ENCODE measurements at places on chromosomes 16 and 17.

GRCh38 chr17:13598353-13599167, 3.2 kb downstream of the HS3ST3A1 start:
- no peak for DNase-seq

DNA sequence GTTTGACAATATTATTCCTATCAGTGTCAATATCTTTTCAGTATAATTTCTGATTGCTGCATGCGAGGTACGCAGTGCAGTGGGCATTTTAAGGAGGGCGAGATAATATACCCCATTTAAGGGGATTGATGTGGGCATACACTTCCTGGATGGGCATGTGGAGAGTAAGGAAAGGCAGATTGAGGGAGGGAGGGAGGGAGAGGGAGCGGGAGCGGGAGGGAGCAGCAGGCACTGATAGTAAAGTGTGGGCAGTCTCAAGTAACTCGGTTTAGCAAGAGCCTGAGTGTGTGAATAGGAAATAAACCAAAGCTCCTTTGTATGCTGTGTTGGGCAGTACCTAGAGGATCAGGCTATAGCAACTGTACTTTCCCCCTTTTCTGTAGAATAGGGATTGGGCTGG, 5.1 kb downstream of the BPTF start:
- DNase-seq = no peak

DNA sequence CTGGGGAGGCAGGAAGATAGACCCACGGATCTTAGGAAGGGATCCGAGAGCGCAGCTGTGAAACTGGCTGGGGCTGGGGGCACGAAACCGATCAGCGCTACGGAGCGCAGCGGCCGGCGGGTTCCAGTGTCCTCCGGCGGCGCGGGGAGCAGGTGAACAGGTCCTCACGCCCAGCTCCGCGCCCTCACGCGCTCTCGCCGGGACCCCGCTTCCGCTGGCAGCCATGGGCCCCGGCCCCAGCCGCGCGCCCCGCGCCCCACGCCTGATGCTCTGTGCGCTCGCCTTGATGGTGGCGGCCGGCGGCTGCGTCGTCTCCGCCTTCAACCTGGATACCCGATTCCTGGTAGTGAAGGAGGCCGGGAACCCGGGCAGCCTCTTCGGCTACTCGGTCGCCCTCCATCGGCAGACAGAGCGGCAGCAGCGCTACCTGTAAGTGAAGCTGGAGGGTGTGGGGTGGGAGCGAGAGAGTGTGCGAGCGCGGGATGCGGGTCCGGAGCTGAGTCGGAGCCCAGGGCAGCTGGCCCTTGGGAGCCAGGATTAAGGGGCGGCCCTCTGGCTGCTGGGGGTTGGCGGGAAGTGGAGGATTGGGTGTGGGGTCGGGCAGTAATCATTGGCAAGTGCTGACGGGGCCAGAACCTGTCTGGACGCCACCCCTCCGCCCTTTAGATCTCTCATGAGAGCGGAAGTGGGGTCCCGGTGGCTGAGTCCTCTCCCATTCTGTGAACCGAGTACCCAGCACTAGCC, 479 bp downstream of the ITGA3 start:
- DNase-seq = peak; percentile 73

DNA sequence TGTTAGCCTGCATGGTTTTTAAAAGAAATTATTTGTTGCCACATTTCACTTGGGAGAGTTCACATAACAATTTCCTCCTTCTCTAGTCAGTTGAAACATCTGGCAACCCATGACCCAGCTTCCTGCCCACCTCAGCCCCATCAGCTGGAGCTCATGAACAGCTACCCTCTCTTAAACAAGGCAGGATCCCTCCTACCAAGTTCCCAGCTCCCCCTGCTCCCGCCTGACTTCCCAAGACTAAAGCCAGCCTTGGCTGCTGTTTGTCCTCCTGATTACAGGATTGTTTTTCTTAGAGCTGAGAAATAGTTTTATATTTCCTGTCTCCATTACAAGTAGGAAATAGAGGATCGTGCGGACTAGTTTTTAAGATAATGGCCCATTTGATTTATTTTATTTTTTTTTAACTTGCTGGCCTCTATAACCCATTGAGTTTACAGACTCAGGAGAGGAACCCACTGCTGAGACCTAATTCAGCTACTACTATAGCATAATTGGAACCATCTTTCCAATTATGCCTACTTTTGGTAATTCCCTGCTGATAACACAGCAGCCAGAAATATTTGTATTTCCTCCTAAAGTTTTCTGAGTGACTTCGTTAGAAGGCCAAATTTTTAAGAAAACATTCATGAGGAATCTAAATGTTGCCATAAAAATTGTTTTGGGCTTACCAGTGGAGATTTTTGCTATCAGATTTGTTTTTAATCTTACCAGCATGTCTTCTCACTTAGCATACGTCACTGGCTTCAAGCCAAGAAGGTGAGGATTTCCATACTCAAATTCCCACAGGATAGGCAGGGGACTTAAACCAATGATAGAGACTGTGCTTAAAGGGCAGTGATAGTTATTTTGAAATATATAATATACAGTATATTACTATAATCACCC, 90.0 kb downstream of the ELAC2 start:
- DNase-seq = no peak

- DNase-seq = no peak
Measured at GRCh38 chr17:16433514-16433913, 18.1 kb downstream of the TRPV2 start.

DNA sequence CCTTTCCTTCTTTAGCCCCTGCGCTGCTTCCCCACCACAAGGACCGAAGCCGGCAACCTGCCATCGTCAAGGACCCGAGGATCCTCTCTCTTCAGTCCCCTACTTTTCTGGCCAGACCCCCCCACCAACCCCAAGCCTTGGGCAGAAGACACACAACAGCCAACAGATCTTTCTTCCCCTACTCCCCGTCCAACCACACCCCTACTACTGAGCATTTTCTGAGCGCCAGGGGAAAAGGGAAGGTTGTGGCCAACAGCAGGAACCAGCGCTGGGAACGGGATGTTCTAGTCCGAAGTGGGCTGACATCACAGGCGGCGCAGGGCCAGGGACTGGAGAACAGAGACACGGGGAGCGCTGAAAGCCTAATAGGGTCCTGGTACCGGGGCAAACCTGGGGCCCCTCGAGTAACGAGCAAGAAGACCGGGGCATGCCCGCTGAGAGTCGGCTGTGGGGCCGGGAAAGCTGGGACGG, 528 bp downstream of the PER1 start:
- DNase-seq = peak; percentile 56

DNA sequence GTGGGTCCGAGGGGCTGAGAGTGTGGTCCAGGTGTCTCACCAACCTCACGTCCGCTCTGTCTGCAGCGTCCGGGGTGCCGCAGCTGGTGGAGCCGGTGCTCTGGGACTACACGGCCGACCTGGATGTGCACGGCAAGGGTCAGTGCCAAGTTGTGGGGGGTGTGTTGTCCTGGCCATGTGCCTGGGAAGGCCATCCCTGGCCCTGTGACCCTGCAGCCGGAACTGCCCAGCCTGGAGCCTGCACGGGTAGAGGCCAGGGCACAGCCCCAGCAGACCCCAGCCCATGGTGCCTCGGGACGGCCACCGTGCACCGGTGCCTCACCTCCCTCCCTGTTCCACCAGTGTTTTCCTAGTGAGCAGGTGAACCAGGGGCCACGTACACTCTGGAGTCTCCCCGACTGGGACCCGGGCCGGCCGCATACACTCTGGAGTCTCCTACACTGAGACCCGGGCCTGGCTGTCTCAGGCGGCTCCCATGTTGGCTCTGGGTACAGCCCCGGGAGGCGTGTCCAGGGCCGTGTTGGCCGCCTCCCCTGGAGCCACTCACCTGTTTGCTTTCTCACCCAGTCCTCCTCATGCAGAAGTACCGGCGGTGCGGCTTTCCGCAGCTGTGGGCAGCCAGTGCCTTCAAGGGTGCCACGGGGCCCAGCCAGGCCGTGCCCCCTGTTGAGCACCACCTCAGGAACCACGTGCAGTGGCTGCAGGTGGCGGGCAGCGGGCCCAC, 13.8 kb downstream of the CYBC1 start:
- DNase-seq = no peak

DNA sequence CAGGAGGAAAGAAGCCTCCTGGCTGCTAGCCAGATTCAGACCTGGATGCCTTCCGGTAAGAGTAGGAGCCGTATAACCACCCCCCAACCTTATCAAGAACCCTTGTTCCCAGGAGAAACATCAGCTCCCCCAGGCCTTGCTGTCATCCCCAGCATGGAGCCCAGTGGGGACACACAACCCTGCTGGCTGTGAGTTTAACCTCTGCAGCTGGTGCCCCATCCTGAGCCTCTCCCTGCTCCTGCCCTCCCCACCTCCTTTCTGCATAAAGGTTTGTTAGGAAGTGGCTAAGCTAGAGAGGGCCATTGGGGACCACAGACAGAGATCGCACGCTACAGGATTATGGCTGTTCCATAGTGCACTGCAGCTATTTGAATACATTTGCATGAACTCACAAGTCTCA, 55.5 kb upstream of the RPL38 start:
- DNase-seq = no peak

GRCh38 chr16:83051451-83051850, 424.7 kb downstream of the CDH13 start:
- DNase-seq = no peak

- peak; percentile 80 for DNase-seq
Measured at GRCh38 chr17:47850692-47851573, at the start of gene SP6. SP6 (minus strand) TSS chr17:47851163; CDS start chr17:47848429, 2,734 bp downstream.

DNA sequence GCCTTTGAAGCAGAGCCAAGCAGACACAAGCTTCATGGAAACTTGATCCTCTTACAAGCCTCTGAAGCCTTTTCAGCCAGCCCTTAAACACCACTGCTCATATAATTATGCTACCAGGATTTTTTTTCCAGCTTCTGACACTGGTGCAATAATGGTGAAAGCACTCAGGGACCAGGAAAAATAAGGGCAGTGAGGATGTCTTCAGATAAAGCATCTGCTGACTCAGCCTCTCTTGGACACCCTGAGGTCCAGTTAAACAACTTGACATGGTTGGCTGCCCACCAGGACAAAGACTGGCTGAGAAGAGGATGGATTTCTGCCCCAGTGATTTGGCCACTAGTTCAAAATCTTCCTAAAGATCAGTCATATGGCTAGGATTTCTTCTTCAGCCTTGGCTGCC, 124.2 kb upstream of the N4BP1 start:
- no peak for DNase-seq

- no peak for DNase-seq
Measured at GRCh38 chr16:83623892-83624291, 183.9 kb upstream of the HSBP1 start.

GRCh38 chr16:66568355-66568754, 2.1 kb downstream of the CMTM1 start:
- DNase-seq = no peak

- DNase-seq = no peak
Measured at GRCh38 chr16:74298104-74298503, 1.5 kb downstream of the PSMD7 start.

GRCh38 chr17:31550389-31551056, 159.0 kb downstream of the RAB11FIP4 start:
- no peak for DNase-seq

DNA sequence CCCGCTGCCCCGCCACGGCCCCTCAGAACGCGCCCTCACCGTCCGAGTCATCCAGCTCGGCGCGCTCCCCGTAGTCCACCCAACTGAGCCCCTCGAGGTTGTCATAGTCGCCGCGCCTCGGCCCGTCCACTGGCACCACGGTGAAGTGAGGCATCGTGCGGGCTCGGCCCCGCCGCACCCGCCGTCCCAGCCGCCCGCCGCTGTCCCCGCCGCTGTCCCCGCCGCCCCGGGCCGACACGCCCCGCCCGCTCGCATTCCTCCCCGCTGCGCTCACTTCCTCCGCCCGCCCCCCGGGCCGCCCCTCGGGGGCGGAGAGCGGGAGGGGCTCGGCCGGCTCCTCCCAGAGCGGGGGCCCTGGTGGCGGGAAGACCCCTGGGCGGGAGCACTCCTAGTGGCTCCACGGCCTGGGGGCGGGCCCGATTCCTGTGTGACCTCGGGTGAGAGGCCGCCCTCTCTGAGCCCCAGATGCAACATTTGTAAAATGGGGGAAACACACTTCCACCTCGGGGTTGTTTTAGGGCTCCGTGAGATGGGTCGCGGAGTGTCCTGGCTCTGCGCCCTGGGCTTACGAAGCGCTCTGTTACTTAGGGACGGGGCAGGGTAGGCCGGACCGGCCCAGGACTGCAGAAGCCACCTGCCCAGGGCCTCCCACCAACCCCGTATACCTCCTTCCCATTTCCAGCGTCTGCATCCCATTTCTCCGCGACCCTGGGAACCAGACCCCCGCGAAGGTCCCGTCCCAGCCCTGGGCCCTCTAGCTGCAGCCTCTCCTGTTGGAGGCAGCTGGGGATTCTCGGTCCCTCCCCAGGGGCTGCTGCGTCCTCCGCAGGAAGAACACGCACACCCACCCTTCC, at the start of gene SLC12A4:
TSS of gene SLC12A4 (minus strand) at position 238 of the 854 bp plus-strand sequence. CDS start at position 154, 84 bp downstream.
- DNase-seq = peak; percentile 92

DNA sequence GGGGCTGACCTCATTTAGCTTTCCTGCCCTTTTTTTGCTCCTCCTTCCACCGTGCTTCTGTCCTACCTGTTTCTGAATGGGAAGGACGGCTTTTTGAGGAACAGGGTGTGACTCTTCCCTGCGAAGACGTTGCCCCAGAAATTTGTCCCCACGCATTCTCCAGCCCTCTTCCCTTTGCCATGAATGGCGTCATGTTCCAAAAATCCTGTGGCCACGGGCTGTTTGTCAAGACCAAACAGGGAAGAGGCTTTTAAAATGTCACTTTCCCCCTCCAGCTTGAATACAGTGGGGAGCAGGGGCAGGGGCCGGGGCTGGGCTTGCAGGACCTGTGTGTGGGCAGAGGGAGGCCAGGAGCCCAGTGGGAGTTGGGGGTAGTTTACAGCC, 13.9 kb downstream of the MPRIP start:
- no peak for DNase-seq

GRCh38 chr17:66498580-66498979, 196.2 kb downstream of the PRKCA start:
- DNase-seq = no peak

DNA sequence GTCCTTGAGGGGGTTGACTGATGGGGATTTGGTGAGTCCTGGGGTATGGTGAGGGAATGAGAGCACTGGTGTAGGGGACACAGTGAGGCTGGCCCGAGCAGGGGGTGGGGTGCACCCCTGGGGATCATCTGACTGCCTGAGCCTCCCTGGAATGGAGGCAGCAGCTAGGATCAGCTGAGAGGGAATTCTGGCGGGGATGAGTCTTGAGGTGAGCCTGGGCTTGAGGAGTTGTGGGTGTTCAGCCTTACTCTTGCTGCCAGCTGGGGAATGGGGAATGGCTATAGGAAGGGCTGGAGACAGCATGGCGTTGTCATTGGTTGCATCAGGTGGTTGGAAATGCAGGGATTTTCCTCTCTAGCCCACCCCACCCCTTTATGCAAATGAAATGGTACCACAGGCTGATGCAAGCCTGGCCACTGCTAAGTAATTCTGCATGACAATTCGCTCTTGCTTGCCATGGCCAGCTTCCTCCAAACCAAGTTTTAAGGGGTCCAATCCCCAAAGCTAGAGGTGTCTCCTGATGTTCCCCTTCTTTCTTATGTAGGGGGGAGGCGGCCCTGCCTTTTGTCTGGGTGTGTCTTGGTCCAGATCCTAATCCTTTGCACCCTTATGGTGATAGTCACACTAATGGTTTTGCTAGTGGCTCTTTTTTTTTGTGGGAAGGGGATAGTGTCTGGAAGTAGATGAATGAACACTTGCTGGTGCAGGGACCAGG, 7.5 kb downstream of the NFE2L1 start:
- peak; percentile 60 for DNase-seq

- no peak for DNase-seq
Measured at GRCh38 chr16:68005211-68005610, 5.9 kb upstream of the DPEP2 start.
